ENCODE measurements at places on chromosomes 1 and 21.

- DNase-seq, result no peak
Observed at GRCh38 chr1:214154596-214155292, 126.2 kb upstream of the SMYD2 start.

GRCh38 chr1:230382001-230382491 lies 44.1 kb downstream of the PGBD5 start:
- DNase-seq, result no peak

DNA sequence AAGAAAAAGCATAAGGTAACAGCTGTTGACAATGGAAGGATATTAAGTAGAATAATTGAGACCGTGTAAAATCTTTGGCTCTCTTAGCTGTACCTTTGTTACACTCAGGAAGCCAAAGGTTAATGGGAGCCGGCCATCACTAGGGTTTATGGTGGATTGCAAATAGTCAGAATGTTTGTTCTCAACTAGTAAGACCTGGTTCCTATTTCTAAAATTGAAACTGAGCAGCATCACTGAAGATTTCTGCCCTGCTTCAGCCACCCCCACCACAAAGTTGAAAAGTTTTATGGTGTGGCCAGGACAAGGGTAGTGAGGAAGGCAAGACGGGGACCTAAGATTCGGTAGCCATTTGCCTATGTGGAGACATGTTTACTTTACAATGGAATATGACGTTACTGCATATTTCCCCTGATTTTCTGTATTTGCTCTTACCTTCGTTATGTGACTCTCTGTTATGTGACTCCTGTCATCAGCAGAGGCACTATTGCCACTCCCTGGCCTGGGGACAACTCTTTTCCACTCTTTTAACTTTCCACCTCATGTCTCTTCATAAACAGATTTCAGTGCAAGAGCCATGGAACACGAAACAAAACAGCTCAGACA lies 41.4 kb upstream of the KIF1B start:
- DNase-seq, result no peak

DNA sequence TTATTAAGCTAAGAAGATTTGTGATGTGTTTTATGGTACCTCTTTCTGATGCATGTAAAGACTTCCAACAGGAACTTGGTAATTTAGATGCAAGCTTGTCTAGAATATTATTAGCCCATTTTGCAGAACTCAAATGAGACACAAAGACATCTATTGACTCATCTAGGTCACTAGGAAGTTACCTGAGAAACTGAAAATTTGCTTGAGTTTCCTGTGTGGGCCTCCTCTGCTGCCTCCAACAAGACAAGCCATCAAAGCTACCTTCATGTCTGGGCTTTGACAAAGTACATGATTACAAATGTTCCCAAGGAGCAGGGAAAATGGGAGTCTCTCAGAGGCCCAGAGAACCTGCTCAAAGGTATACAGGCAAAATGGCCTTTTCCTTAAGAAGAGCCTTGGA lies 5.6 kb downstream of the RUNX1 start:
- no peak for DNase-seq

GRCh38 chr1:27886353-27886679 lies 14.0 kb downstream of the THEMIS2 start:
- no peak for DNase-seq

GRCh38 chr1:115988953-115989352 lies 12.6 kb downstream of the SLC22A15 start:
- no peak for DNase-seq

- DNase-seq, result no peak
Observed at GRCh38 chr1:214277704-214278635, 3.0 kb upstream of the SMYD2 start.

DNA sequence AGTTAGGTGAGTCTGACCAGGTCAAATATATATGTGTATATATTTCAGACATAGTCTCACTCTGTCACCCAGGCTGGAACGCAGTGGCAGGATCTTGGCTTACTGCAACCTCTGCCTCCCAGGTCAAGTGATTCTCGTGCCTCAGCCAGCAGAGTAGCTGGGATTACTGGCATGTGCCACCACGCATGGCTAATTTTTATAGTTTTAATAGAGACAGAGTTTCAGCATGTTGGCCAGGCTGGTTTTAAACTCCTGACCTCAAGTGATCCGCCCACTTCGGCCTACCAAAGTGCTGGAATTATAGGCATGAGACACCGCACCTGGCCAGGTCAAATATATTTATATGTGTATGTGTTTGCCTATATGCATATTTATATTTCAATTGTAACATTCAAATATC lies 581.5 kb upstream of the B3GALT2 start:
- no peak for DNase-seq

GRCh38 chr1:101291562-101292380 lies 55.0 kb downstream of the S1PR1 start:
- DNase-seq, result peak; percentile 78

GRCh38 chr1:206685769-206686477 lies 1.2 kb downstream of the MAPKAPK2 start:
- peak; percentile 84 for DNase-seq

GRCh38 chr1:3638676-3639075 lies 11.2 kb downstream of the WRAP73 start:
- DNase-seq, result no peak

DNA sequence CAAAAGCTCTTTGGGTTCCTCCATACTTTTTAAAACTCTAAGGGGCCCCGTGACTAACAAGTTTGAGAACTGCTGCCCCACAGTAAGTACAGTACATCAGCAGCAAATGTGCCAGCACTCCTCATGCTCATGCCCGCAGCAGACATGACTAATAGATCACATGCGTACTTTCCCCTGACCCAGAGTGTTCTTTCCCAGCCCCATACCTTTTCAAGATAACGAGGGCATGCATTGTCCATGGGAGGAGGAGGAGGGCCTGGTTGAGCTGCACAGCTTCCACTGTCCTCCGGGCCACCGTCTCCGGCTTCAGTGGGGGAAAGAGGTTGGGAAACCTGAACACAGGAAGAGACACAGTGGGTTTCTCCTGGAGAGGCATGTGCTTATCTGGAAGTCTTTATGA lies 45.5 kb downstream of the DHRS3 start:
- no peak for DNase-seq

DNA sequence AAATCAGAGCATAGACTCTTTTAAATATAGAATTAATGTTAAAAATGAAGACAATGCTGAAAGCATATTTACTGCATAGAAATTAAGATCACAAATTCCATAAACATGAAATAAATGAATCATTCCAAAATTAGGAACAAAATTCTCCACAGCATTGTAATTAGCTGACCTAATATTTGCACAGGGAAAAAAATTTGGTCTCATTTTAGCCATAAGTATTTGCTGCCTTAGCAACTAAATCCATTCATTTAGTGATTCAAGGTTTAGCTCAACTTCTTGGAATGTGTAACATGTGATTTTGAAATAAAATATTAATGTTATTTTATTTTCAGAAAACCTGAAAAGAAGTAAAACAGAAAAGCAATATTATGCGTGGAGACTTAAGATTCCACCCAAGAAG lies 25.5 kb downstream of the ADAMTS5 start:
- peak; percentile 46 for DNase-seq

DNA sequence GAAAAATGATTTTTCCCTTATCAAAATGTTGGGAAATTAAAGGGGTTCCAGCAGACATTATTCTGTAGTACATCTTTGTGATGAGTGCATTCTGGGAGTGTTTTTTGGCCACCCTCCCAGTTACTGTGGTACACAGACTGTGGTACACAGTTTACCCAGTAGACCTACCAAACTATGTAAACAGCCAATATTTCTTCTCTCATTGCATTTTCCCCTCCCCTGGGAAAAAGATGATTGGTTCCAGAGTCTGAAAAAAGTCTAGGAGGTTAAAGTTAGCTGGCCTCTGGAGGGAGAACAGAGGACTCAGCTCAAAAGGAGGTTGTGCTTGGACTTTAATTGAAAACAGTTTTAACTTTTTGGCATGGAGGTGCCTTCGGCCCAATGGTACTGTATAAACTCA lies 42.5 kb downstream of the PGM1 start:
- peak; percentile 34 for DNase-seq

- DNase-seq, result no peak
Observed at GRCh38 chr21:14454016-14455009, 71.4 kb upstream of the HSPA13 start.

GRCh38 chr1:21598417-21598816 lies 70.7 kb downstream of the RAP1GAP start:
- no peak for DNase-seq

DNA sequence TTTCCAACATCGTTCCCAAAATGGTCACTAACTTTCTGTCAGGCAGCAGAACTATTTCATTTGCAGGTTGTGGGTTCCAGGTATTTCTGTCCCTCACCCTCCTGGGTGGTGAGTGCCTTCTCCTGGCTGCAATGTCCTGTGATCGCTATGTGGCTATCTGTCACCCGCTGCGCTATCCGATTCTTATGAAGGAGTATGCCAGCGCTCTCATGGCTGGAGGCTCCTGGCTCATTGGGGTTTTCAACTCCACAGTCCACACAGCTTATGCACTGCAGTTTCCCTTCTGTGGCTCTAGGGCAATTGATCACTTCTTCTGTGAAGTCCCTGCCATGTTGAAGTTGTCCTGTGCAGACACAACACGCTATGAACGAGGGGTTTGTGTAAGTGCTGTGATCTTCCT lies 9.3 kb downstream of the OR2AJ1 start:
- DNase-seq, result no peak
